ENCODE measurements at places on chromosomes 2 and 18. TPM values are rescaled to one million over a fixed set of nuclear protein-coding genes. Genes with fewer than 3 reads are reported as not detected.

Gene FAM237A
- not detected for total RNA-seq

Gene LCT
- total RNA-seq, result under 0.01 TPM

Gene RUFY4
- not detected for total RNA-seq

Gene PSMA8
- total RNA-seq, result not detected

Gene UPP2
- total RNA-seq, result not detected

Gene SPTBN1
- total RNA-seq, result 243 TPM

All from uterine smooth muscle cell (primary cell).